ENCODE measurements at places on chromosomes 12 and 14. TPM values are rescaled to one million over a fixed set of nuclear protein-coding genes. Genes with fewer than 3 reads are reported as not detected.

The ZDHHC22 gene
- not detected for total RNA-seq

The AVPR1A gene
- total RNA-seq: not detected

- peaks cover 7% of the 10 kb centered on the region for H3K4me1 ChIP-seq
- H3K27ac ChIP-seq: no peak within 1 kb of the TSS
- no peaks in the 10 kb centered on the region for H3K36me3 ChIP-seq
- H3K27me3 ChIP-seq: no peaks in the 10 kb centered on the region
- DNase-seq: peak; percentile 79
Observed at GRCh38 chr12:7092229-7092985, at the start of gene C1R. TSS of gene C1R (minus strand) at chr12:7092445. CDS start at chr12:7092388, 57 bp downstream.

DNA sequence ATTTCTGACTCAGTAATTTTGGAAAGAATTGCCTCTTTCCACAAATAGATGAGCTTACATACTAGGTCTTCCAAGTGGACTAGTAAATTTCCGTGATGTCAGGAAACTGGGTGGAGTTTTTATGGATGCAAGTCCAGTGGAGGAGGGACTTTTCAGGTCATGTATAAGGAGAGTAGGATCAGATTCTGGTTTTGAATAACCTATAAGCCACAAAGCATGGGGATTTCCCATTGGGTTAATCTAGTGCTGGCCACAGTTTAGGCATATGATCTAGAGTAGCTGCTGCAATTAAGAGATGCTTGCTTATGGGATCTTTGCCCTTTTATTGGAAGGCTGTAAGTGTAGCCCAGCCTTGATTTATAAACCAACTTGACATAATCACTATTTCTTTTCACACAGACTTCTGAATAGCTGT is 33.8 kb downstream of the STK38L start:
- no peak overlapping the region for H3K27ac ChIP-seq
- no peak for DNase-seq
- peaks cover 2% of the 10 kb centered on the region for H3K36me3 ChIP-seq
- no peak overlapping the region for H3K4me3 ChIP-seq

All from activated CD4-positive, alpha-beta memory T cell treated with anti-CD3 and anti-CD28 coated beads for 36 hours (primary cell).